Aorta (tissue), 5 donors: ENCODE measurements at places on chromosomes 4 and X.

DNA sequence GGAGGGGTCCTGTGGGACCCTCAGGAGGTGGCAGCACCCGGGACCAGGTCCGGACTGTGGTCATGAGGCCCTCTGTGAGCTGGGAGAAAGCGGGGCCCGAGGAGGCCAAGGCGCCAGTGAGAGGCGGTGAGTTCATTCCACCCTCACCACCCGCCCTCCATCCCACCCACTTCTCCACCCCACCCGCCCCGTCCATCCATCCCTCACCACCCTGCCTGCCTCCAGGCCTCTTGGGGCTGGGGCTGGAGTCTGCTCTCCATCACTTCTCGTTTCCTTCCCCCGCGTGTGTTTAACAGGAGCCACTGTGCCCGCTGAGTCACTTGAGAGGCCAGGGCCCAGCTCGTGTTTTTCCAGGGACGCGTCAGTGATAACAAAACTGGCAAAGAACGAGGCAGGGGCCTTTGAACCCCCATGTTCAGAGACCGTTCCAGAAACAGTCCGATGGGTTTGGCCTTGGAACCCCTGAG, 6.2 kb downstream of the SH3TC1 start:
- DNase-seq, result no peak

GRCh38 chr4:152068866-152069265, 308.1 kb upstream of the GATB start:
- no peak for DNase-seq

DNA sequence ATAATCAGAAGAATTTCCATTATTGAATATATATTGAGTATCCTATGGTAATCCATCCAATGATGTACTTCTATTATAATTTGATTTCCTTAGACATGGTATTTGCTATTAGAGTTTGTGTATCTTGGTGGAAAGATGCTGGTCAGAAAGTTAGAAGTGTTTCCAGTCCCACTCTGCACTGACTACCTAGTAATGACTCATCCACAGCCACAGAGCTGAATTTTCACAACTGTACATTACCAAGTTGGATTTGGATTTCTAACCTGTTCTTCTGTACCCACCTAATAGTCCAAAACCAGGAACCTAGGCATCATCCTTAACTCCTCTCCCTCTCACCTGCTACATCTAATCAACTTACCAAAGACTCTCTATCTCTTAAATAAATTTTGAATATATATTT, 145.4 kb downstream of the REELD1 start:
- DNase-seq, result no peak

GRCh38 chrX:38989076-38989475, 187.8 kb downstream of the MID1IP1 start:
- DNase-seq, result no peak

GRCh38 chr4:151629097-151629783, 131.6 kb downstream of the GATB start:
- no peak for DNase-seq
